ENCODE measurements at places on chromosomes 4 and X.

DNA sequence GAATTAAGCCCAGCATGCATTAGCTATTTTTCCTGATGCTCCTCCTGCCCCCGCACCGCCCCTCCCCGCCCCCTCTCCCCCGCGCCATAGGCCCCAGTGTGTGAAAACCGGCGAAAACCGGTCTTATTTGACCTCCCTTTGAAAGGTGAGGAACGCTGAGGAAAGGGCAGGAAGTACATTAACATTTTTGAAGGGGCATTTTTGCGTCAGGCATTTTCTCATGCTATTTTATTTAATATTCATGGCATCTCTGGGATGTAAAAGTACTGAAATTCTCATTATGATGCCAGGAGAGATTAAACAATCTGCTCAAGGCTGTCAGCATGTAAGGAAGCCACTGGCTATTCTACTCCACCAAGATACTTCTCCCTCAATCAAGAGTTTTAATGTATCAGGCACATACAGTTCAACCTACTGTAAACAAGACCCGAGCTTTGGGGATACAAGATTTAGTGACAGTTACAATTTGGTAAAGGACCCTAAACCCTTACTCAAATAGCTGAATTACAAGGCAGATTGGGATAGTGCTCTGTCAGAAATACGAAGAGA is 1.2 kb upstream of the NMU start:
- H3K4me1 ChIP-seq = no peaks in the 10 kb centered on the region
- H3K4me3 ChIP-seq = no peak overlapping the region
- DNase-seq = no peak
- H3K27me3 ChIP-seq = no peaks in the 10 kb centered on the region
- no peak overlapping the region for H3K27ac ChIP-seq
- no peaks in the 10 kb centered on the region for H3K36me3 ChIP-seq

DNA sequence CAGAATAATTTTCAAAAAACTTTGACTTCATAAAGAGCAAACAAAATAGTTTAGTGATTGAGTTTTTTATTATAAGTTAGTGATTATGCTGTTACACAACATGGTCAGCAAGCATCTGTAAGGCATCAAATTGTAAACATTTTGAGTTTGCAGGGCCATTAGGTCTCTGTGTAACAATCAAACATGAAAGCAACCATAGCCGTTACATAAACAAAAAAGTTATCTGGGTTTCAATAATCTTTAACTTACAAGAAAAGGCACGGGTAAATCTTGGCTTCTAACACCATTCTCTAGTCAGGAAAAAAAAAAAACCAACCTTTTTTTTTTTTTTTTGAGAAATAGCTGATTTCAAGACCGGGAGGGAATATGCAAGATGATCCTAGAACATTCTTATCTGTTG is 1941.1 kb downstream of the PCDH7 start:
- no peaks in the 10 kb centered on the region for H3K36me3 ChIP-seq
- H3K4me3 ChIP-seq = no peak overlapping the region
- DNase-seq = no peak

DNA sequence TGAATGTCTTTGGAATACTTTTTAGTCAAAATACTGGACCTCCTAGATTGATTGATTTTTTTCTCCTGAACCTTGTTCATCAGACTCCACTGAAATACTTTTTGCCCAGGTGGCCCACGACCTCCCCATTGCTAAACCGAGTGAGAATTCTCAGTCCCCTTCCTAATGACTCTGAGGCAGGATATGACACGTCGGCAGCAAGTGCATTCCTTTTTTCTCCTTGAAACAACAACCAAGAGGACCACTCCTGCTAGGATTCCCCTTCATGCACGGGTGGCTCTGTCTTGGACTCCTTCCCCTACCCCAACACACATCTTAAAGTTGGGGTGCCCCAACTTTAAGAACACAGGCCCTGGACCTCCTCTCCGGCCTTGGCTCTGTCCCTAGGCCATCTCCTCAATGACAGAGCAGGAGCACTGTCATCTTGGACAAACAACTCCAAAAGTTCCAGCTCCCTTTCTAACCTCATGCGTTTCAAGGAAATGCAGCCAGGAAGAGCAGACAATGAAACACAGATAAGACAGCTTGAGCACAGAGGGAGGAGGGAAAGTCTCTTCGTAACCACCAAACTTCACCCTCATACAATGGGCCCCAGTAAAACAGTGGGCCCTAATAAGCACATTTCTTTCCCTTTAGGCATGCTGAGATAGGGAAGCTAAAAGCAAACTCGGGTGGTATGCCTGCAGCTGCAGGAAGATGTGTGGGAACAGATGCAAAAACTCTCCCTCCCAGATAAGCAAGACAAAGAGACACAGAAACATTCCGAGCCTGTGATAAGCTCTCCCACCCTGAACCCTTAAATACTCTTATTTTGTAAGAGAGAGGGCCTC is 33.9 kb downstream of the ZBTB49 start:
- peak overlapping the region; percentile 56 for H3K27ac ChIP-seq
- H3K27me3 ChIP-seq = no peaks in the 10 kb centered on the region
- no peak overlapping the region for H3K4me3 ChIP-seq
- peaks cover 36% of the 10 kb centered on the region for H3K4me1 ChIP-seq
- DNase-seq = peak; percentile 32

- no peaks in the 10 kb centered on the region for H3K4me1 ChIP-seq
- no peak for DNase-seq
- no peak overlapping the region for H3K27ac ChIP-seq
- H3K27me3 ChIP-seq = no peaks in the 10 kb centered on the region
- H3K4me3 ChIP-seq = no peak overlapping the region
Measured at GRCh38 chrX:151711787-151712186, 4.0 kb upstream of the FATE1 start.

- H3K36me3 ChIP-seq = no peaks in the 10 kb centered on the region
- H3K4me3 ChIP-seq = no peak overlapping the region
- H3K27ac ChIP-seq = no peak overlapping the region
Measured at GRCh38 chr4:53589511-53589910, 1.8 kb downstream of the LNX1 start.

DNA sequence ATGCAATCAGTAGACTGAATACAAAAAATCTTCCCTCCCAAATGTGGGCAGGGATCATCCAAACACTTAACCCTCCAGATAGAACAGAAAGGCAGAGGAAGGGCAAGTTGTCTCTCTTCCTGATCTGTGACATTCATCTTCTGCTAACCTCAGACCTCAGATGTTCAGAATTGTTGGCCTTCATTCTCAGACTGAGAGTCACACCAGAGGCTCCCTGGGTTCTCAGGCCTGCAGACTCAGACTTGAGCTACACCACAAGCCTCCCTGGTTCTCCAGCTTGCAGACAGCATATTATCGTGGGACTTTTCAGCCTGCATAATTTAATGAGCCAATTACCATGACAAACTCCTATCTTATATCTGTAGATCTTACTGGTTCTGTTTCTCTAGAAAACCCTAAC is 1471.6 kb upstream of the ADGRL3 start:
- no peaks in the 10 kb centered on the region for H3K36me3 ChIP-seq
- H3K27ac ChIP-seq = no peak overlapping the region

- H3K27ac ChIP-seq = no peak overlapping the region
- no peak overlapping the region for H3K4me3 ChIP-seq
- no peak for DNase-seq
Measured at GRCh38 chrX:154655786-154656185, 2.4 kb upstream of the CTAG2 start.

DNA sequence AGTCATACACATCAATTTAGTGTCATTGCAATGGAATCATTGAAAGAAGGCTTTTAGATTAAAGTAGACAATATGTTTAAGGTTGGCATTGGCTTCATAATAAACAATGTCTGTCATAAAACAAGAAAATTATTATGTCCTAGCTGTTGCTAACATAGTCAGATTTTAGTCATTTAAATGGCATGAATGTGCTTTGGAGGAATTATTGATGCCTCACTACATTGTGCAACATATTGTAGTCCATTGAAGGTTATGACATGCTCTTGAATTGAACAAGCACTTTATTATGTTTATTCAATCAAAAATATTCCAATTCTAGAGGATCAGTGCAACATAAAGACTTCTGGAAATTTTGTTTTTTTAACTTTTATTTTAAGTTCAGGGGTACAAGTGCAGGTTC is 489.8 kb upstream of the AMOT start:
- H3K27ac ChIP-seq = no peak overlapping the region
- no peak for DNase-seq
- no peaks in the 10 kb centered on the region for H3K36me3 ChIP-seq
- H3K4me3 ChIP-seq = no peak overlapping the region
- no peaks in the 10 kb centered on the region for H3K27me3 ChIP-seq
- no peaks in the 10 kb centered on the region for H3K4me1 ChIP-seq

Data from testis (tissue), 5 donors.